ENCODE measurements at places on chromosomes 2 and 18. TPM values are rescaled to one million over a fixed set of nuclear protein-coding genes. Genes with fewer than 3 reads are reported as not detected.
A peak's percentile ranks its signal among the peaks of the same experiment; 100 is the strongest.

IGFBP5 gene
- 134 TPM for total RNA-seq

MAP3K19 gene
- not detected for total RNA-seq

DLX1 gene
- not detected for total RNA-seq

PSMA8 gene
- 0.48 TPM for total RNA-seq

CCL20 gene
- not detected for total RNA-seq

RNMT gene
- total RNA-seq: 21.4 TPM

ARHGAP28 gene
- total RNA-seq: 1.1 TPM

MEP1B gene
- not detected for total RNA-seq

SNORC gene
- total RNA-seq: 0.70 TPM

STARD6 gene
- total RNA-seq: not detected

TMEM178A gene
- total RNA-seq: 1.9 TPM

- no peak for DNase-seq
Measured at GRCh38 chr18:13982126-13982525, 66.8 kb upstream of the MC2R start.

- no peak for DNase-seq
Measured at GRCh38 chr2:237056287-237056875, 29.3 kb upstream of the COPS8 start.

- no peak for DNase-seq
Measured at GRCh38 chr2:238169708-238170251, 11.0 kb downstream of the ERFE start.

- DNase-seq: no peak
Measured at GRCh38 chr2:9941196-9941995, 10.1 kb upstream of the GRHL1 start.

DNA sequence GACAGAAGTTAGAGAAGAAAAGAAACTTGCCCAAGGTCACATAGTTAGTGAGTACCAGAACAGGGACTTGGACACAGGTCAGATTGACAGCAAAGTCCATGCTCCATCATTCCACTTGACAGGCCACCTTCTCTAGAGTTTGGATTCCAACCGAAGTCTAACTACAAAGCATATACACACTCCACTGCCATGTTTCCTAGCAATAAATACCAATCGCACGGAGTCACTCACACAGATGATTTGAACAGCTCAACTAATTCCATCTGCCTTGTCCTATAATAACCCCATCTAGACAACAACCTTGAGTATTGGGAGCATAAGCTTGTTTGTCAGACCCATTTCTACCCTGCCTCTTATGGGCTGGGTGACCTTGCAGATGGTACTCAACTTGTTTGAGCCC, 334.6 kb upstream of the MGAT5 start:
- no peak for DNase-seq

DNA sequence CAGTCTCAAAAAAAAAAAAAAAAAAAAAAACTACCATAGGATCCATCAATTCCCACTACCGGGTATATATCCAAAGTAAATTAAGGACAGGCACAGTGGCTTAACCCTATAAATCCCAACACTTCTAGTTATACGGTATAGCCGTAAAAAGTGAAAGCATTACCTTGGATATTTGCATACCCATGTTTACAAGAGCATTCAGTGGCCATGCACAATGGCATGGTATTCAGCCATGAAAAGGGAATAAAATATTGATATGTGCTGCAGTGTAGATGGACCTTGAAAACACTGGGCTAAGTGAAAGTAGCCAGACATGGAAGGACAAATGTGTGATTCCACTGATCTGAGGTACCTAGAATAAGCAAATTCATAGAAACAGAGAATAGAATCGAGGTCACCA, 111.8 kb upstream of the CAB39 start:
- DNase-seq: no peak

GRCh38 chr2:28747714-28748113, 3.9 kb upstream of the PPP1CB start:
- no peak for DNase-seq

DNA sequence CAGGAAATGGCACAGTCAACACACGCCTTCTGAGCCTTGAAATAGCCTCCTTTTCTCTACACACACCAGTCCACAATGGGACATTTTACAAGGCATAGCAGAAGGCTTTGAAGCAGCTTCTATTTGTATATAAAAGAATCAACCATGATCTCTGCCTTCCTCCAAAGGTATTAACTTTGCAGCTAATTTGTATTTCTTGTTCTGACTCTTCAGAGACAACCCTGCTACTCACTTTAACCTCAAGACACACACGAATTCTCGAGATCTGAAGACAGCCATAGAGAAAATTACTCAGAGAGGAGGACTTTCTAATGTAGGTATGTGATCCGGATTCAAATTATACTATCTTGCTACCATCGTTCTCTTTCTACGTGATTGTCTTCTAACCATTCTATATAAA, 104.6 kb downstream of the VIT start:
- no peak for DNase-seq

- no peak for DNase-seq
Measured at GRCh38 chr2:12890066-12890465, 173.3 kb downstream of the TRIB2 start.

- DNase-seq: no peak
Measured at GRCh38 chr2:179275253-179276012, 10.8 kb upstream of the SESTD1 start.

DNA sequence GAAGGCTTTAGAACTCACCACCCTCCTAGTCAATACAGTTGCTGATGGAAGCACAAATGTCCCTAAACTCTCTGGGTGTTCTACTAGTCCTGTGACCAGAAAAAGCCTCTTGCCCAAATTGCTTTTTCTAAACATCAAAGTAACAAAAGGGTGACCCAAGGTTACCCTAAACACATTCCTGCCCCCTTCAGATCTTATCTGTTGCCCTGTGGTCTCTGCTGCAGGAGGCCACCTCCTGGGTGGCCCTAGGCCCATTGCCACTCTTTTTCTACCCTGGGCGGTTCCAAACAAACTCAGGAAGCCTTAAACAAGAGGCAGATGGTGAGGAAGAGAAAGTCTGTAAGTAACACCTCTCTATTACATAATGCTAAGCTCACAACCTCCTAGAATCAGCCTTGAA, 3.3 kb downstream of the RNF152 start:
- DNase-seq: no peak

DNA sequence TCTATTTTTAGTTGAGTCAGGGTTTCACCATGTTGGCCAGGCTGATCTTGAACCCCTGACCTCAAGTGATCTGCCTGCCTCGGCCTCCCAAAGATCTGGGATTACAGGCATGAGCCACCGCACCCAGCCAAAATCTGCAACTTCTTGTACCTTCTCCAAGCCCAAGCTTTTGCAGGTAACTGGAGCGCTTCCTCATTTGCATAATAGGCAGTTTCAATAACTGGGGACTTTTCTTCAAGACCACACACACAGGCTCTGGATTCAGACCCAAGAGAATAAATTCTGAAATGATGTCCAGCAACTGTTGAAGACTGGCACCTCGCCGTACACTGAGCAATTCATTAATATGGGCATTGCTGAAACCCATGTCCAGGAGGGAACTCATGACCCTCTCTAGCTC, 2.8 kb downstream of the MTERF4 start:
- no peak for DNase-seq

DNA sequence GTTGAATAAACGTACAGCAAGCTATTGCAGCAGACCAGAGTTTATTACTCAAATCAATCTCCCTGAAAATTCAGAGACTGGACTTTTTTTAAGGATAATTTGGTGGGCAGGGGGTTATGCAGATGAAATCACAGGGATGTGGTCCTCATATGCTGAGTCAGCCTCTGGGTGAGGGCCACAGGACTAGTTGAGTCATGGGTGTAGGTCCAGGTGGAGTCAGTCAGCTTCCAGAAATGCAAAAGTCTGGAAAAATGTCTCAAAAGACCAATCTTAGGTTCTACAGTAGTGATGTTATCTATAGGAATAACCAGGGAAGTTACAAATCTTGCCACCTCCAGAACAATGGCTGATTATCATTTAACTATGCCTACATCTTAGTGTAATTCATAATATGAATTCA, 51.1 kb downstream of the ARHGEF33 start:
- DNase-seq: no peak

DNA sequence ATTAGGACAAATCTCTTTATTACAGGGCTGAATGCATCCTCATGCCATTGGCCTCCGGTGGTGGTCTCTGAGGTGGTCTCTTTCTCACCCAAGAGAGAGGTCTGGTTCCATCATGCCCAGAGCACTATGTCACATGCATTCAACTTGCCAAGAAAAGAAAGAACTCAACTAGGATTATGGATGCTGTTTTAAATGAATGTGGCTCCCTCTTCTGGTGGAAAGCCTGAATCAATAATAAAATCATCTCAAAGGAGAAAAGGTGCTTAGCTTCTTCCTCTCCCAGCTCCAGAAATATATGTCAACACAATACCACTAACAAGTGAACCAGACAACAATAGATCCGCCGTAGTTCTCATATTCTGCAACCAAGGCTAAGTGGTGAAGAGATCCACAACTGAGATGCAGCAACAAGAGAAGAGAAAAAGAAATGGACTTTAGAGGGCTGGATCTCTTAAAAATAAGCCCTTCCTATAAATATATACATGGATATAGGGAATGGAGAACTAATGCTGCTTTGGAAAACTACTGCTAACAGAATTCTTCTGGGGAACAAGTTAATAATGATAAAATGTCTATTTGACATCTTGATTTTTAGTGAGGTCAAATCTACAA, 396.8 kb downstream of the NCKAP5 start:
- no peak for DNase-seq

DNA sequence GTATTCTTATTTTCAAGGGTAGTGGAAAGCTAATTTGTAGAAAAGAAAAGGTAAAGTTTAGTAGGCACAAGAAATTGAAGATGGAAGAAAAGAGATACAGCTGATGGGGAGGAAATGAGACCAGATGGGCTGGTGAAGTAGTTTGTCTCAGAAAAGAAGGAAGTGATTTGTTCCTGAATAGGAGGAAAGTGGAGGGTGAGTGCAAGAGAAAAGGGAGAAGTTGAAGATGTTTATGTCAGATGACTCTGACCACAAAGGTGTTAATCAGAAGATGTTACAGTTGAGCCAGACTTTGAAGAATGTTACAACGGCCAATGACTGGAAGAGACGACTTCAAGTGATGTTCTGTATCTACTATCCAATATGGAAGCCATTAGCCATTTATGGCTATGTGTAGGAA, 21.2 kb downstream of the ZSCAN30 start:
- no peak for DNase-seq

DNA sequence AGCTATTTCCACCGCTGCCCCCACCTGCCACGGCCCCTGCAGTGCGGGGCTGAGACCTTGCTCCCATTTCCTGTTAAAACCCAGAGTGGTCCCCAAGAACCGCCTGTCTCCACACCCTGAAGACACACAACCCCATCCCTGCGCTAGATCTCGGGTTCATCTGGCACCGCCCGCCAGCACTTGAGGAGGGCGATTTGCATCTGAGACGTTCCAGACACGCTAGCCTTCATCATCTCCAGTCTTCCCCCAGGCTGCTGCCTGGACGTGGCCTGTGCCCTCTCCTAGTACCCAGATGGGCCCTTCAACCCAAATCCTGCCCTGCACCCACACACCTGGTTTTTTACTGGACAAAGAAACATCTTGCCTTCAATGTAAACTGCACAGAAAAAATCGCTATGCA, 49.8 kb downstream of the SLC66A2 start:
- no peak for DNase-seq

GRCh38 chr2:218168635-218169462, 2.1 kb upstream of the CXCR1 start:
- DNase-seq: peak; percentile 50

GRCh38 chr2:37323176-37323780, 1.4 kb downstream of the PRKD3 start:
- no peak for DNase-seq

GRCh38 chr2:134154246-134154645, 99.6 kb upstream of the MGAT5 start:
- no peak for DNase-seq

DNA sequence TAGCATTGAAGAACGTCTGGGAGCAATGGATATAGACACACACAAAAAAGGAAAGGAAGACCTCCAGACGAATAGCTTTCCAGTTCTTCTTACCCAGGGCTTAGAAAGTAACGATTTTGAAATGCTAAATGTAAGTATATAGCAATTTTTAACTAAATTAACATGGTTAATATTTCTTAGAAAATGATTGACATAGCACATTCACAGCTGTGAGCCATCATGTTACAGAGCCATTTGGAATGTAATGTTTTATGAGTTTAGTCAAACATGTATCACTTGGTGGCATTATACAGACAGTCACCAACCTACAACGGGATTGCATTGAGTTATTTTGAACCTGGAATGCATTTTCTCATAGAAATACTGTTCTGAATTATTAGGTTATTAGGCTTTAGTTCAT, 35.1 kb downstream of the WDR43 start:
- no peak for DNase-seq

DNA sequence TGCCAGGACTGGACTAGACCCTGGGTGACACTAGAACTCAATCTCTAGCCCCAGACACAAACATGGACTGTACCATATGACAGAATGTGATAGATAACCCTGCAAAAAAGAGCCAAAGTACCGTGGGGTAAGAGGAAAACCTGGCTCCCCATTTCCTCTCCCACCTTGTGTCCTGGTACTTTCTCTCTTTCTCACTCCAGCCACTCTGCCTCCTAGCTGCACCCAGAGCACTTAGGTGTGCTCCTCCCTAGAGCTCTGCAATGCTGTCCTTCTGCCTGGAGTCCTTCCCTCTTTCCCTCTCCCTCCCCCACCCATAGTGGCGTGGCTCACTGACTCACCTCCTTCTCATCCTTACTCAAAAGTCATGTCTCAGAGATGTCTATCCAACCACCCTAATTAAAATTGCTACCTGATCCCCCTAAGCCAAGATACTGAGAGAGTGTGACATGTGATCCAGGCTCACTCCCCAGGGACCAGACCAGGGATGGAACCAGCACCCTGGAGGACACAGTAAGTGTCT, 171.3 kb downstream of the LOXHD1 start:
- DNase-seq: no peak

GRCh38 chr2:152755029-152755428, 36.6 kb downstream of the ARL6IP6 start:
- no peak for DNase-seq

GRCh38 chr18:9042766-9043481, 59.6 kb upstream of the NDUFV2 start:
- DNase-seq: no peak

DNA sequence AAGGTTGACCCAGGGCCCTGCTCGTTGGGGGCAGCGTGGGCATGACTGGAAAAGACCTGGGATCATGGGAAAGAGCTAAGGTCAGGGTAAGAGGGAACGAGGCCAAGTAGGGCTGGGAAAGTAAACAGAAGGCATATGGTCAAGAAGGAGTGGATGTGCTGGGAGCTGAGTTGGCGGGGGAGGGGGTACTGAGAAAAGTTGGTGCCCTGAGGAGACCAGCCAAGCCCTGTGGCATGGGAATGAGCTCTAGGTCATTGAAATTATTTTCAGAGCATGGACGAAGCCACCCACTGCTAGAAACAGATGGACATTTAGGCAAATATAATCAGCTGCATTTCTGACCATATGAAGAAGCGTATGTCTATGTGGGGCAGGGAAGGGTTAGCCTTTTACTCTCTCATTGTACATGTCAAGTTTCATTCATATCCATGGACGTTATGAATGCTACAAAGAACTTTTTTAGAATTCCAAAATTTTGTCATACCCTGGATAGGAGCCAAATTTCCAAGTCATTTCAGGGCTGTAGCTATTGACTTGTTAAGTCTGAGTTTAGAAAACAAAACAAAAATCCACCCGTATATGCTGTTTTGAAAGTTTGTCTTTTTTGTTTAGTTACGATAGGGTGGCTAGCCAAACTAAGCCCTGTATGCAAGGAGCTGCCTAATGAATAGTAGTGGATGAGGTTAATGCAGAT, 19.1 kb downstream of the MAPRE2 start:
- no peak for DNase-seq

GRCh38 chr2:72953976-72954375, 36.7 kb downstream of the EMX1 start:
- DNase-seq: no peak

All from Right ventricle myocardium superior (tissue), 1 donor.